ENCODE measurements at places on chromosomes 3 and 15.

DNA sequence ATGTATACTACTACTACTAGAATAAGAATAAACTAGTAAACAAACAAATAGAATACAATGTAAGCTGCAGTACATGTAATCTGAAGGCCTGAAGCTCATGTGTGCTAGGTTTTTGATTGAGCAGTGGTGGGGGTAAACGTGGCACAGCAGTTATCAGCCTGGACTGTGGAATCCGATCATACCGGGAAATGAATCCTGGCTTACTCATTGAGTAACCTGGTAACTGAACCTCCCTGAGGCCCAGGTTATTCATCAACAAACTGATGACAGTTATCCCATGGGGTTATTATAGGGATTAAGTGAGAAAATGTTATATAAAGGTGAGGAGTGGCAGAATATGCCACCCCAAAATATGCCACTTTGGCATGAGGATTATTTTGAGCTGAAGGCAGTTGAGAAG is 339.1 kb downstream of the FHIT start:
- DNase-seq, result no peak

- no peak for DNase-seq
These were observed 17.4 kb downstream of the ZIC4 start for GRCh38 chr3:147388700-147389580.

DNA sequence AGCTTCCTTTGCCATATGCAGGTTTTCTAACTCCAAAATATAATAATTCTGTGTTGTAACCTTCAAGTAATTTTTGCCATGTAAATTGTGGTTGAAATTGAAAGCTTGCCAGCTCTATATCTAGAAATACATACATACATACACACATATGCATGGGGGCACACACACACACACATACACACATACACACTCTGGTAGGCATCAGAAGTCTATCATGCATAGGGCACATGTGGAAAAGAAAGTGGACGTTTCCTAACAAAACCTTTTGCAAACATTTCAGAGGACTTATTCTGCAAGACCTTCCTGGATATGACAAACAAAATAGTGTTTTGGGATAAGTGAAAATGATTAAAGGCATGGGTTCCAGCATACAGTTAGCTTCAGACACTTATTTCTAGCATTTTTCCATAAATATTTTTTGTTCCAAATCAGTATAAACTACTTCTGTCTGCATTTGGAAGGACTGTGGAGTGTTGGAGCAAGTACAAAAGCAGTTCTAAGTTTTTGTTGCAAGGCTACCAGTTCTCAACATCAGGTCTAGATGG is 578.9 kb downstream of the RBMS3 start:
- DNase-seq, result no peak

- no peak for DNase-seq
These were observed 194.6 kb upstream of the TPM1 start for GRCh38 chr15:62847900-62848489.

DNA sequence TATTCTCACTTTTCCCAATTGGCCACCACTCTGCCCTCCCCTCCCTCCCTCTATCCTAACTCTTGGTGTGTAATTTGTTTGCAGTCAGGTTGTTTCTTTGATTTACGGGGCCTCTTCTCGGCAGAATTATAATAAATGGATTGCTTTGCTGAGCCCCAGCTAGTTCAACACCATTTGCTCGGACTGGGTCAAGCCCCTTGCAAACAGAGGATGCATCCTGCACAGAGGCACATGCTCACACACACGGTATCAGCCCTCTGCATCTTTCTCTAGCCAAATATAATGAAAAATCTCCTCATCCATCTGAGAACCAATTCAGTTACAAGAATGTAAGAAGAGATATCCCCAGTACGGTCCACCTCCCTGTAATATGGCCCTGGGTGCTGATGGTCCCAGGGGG is 97.7 kb downstream of the EPHB1 start:
- no peak for DNase-seq

GRCh38 chr3:146485297-146485696 is 15.9 kb upstream of the PLSCR2 start:
- DNase-seq, result no peak
